ENCODE measurements at places on chromosomes 5 and 9.

- no peak for DNase-seq
Measured at GRCh38 chr9:88741335-88741734, 206.4 kb downstream of the NXNL2 start.

GRCh38 chr5:54867310-54867944, 118.0 kb downstream of the ESM1 start:
- no peak for DNase-seq

- DNase-seq = no peak
Measured at GRCh38 chr5:111223101-111223786, 940 bp upstream of the CAMK4 start.

DNA sequence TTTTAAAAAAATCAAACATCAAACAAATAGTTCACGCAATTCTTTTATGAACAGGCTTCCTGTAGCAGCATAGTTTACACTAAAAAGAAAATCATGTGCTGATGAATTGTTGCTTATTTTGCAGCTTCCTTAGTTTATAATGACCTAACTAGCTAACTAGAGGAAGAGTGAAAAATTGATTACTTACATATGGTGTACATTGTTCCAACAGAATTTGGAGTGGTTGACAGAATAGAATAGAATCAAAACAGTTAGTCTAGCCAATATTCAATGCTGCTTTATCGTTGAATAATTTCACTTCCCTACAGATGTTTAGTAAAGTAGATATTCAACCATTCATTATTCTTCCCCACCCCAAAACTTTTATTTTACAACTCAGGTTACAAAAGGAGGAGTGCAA, 4.2 kb downstream of the NMUR2 start:
- DNase-seq = no peak

DNA sequence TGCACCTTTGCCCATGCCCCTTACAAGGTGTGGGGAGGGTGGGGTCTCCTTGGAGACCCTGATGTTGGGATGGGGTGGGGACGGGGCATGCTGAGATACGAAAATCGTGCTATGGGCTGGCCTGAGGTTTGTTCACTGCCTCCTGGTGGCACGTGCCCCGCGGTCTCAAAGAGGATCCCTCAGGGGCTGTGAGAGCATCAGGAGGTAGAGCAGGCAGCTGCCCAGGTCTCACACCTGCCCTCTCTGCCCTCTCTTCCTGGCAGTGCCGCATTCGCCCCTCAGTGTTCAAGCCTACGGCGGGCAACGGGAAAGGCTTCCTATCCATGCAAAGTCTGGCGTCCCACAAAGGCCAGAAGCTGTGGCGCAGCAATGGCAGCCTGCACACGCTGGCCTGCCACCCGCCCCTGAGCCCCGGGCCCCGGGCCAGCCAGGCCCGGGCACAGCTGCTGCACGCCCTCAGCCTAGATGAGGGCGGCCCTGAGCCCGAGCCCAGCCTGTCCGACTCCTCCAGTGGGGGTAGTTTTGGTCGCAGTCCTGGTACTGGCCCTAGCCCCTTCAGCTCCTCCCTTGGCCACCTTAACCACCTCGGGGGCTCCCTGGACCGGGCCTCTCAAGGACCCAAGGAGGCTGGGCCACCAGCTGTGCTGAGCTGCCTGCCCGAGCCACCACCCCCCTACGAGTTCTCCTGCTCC, 6.7 kb downstream of the N4BP3 start:
- no peak for DNase-seq

DNA sequence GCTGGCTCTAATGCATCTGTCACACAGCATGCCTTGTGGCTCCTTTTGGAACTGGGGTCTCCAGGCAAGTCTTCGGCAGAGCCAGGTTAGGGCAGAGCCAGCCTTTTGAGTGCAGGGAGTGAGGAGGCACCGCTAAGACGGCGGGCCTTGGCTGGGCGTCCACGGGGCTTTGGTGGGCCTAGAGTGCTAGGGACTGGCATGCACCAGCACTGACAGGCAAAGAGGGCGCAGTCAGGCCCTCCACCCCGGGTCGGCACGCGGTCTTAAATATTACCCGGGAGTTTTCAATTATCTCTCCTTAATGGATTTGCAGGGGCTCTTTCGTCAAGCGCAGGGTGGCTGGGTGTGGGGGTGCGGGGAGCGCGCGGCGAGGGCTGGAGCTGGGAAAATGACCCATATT, 444.4 kb downstream of the SPATA31A7 start:
- DNase-seq = no peak

DNA sequence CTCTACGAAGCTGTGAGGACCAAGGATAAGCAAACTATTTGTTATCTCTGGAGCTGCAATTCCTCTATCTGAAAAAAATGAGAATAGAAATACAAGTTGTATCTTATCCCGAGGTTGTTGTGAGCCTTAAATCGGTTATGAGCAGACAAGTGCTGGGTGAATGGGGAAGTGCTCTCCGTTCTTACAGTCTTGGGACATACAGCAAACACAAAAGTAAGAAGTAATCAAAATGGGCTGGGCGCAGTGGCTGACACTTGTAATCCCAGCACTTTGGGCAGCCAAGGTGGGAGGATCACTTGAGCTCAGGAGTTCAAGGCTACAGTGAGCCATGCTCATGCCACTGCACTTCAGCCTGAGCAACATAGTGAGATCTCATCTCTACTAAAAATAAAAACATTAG, 31.7 kb downstream of the ITK start:
- DNase-seq = no peak

All from NCI-H1105 (cell line).